NCI-H1092 treated with DMSO at 0.1 percent for 48 hours (cell line): ENCODE measurements at places on chromosomes 5 and 9.

GRCh38 chr5:59089767-59090166 lies 506.9 kb downstream of the RAB3C start:
- no peak for DNase-seq

DNA sequence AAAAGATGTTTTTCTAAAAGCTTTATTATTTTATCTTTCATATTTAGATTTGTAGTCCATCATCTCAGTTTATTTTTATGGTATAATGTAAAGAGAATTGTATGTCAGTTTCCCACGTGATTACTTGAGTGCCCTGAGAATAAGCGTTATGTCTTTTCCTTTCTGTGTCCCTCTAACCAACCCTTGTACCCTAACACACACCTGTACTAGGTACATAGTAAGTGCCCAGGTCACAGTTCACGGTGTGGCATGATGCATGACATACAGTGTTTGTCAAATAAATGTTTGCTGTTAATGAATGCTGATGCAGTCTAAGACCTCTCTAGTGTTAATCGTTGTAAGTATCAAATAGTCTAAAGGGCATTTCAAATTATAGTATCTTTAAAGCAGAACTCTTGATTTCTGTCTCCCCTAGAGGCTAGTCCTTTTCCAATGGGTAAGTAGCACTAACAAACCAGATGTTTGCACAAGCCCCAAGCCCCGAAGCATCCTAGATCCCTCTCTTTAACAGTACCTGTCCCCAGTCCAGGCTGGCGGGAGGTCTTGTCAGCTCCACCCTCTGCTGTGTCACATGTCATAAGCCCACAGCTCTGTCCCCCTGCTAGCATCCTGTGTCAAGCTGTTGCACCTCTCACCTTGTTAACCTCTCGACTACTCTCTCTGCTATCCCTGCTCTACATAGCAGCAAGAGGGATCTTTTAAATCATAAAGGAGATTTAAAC lies 23.7 kb downstream of the NUP214 start:
- no peak for DNase-seq

GRCh38 chr9:90929626-90930025 lies 128.0 kb downstream of the SYK start:
- no peak for DNase-seq

DNA sequence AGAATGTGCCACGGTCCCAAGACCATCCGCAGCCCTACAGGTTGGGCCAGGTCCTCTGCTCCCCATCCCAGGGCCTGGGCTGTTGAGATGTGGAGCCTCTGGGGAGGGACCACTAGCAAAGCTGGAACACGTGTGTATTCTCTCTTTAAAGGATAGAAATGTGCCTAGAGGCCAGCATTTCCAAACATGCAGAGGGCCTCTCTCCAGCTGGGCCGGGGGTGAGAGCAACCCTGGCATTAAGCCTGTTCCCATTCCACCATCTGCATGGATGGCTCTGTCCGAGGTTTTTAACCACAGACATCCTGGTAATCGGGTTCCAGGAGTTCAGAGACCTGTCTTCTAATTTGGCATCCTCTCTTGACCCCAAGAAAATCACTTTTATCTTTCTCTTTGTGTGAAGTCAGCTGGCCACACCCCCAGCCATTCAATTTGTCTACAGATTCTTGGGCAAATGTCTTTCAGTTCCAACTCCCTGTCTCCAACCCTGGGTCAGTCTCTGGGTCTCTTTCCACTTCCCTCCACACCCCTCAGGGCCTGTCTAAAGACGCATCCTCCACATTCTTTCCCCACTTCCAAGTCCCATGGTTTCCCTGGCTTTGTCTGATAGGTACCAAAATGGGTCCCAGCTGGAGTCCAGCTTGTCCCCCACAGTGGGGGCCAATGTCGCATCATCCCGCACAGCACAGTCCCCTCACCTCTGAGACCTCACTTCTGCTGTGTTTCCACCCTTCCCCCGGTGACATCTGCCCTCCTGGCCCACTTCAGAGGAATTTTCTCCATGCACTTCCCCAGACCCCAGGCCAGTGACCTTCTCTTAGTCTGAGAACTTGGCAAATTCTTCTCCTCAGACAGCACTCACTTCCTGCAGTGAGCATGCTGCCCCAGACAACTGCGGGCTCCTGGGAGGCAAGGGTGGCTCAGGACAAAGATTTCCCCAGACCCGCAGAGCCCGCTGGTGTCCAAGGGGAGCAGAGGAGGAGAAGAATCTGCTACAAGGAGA lies 56.8 kb downstream of the PTPDC1 start:
- no peak for DNase-seq

DNA sequence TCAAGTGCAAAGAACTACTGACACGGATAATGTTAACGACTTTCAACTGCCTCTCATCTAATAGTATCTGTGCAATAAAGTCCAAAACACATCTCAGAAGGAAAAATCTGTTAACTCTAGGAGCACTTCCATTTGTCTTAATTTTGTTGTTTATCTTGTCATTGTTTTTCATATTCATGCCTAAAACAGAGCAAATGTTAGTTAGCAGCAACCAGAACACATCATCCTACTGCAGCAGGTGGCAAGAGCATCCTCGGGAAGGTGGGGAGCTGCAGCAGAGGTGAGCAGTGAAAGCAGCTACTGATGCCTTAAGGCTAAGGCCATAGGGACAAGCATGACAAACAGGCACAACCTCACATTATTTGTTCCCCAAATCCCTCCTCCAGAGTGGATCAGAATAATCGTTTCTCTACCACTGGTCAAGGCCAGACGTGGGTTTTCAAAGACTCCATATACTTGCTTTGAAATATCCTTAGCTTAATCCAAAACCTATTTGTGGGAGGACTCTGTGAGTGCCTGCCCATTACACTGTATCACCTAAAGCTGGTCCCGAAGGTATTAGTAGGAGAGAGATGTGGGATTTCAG lies 1.0 kb downstream of the HMGCS1 start:
- DNase-seq, result no peak

- DNase-seq, result no peak
These were observed 1390.3 kb upstream of the NUDT12 start for GRCh38 chr5:104952876-104953275.

DNA sequence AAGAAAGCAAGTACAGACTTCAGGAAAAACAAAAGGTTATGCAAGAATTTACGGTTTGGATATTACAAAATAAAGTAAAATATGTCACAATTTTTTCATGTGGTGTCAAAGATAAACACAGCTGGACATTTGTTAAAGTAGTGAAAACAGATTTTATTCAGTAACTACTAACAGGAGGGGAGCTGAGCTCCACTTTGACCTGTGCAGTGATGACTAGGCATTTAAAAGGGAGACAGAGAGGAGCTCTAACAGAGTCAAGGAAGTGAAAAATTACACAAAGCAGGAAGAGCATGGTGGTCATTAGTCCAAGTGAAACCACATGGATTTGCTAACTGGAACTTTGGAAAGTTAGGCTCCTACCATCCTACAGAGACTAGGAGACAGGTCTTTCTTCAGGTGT lies 263.6 kb upstream of the PCSK5 start:
- DNase-seq, result no peak

GRCh38 chr5:84393969-84394368 lies 9.3 kb upstream of the EDIL3 start:
- DNase-seq, result no peak

GRCh38 chr5:53256746-53257145 lies 147.2 kb upstream of the MOCS2 start:
- DNase-seq, result no peak

DNA sequence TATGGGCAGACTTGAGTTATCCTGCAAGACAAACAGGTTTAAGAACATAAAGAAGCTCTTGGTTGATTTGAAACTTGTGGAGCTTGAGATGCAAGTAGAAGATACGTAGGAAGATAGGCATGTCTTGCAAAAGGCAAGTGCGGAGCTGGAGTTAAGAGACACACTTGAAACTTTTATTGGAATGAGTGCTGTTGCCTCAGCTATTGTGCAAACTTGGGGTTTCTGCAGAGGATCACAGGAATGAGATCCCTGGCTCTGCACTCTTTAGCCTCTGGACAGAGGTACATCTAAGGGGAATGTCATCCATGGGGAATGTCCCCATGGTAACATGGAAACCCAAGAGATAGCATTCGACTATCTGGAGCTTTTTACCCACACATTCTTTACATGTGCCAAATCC lies 121.1 kb downstream of the ADCY2 start:
- no peak for DNase-seq

DNA sequence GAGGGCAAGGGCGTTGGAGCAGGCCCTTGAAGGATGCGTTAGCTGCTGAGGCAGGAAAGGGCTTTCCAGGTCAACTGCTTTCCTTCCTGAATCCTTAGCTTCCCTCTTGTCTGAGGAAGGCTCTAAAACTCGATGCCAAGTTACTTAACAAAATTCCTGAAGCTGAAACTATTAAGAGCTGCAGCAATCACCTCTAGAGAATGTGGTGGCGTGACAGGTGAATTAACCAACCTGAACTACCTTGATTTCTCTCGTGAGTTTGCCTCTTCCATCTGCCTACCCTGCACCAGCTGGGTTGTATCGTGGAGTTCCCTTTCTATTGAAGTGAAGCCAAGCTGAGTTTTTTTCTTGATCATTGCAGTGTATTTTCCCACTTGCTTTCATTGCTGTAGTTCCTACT lies 96.1 kb downstream of the PDE8B start:
- DNase-seq, result no peak

DNA sequence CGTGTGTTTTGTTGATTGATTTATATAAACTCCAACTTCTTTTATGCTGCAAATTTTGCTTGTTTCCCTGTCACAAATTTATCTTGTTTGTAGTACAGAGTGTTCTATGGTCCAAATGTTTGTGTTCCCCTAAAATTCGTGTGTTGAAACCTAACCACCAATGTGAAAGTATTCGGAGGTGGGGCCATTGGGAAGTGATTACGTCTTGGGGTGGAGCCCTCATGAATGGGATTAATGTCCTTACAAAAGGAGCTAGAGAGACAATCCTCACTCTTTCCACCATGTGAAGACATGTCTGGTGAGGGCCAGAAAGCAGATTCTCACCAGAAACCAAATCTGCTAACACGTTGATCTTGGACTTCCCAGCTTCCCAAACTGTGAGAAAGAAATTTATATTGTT lies 262.0 kb downstream of the MAN2A1 start:
- no peak for DNase-seq

- no peak for DNase-seq
These were observed 45.0 kb downstream of the ELL2 start for GRCh38 chr5:95916687-95917085.

DNA sequence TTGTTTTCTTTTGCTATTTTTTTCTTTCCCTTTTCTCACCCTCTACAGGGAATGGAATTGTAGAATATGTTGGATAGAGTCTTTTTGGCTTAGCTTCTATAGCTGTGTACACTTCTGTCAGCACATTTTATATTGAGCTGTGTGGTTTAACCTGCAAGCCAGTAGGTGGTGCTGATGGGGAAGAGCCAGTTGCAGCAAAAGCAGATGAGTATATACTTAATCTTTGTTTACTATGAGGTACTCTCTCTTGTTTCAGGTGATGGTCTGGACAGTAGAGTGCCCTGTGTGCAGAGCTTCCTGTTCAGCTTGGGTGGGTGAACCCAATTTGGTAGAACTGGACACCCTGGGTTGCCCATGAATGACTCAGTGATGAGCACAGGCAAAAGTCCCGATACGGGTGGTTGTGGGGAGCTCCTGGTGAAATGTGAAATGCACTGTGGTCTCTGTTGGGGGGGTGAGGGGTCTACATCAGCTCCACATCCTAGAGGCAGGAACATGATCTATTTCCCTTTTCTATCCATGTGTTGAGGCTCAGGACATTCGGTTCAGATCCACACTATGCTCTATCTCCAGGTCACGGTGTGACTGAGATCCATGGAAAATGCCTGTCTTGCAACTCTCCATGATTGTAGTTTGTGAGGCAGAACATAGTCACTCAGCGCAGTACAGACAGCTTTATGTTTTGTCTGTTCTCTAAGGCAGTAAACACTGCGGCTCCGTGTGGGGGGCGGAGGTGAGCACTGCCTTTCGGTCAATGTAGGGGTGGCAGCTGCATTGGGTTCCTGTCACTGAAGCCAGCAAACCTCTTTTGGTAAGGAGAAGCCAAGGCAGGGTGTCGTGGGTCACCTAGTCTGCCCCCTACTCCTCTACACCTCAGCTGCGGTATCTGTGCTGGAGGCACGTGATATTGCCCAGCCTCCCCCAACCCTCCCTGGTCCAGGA lies 353.2 kb downstream of the PRR16 start:
- no peak for DNase-seq

GRCh38 chr9:136093995-136094881 lies 851 bp downstream of the NACC2 start:
- DNase-seq, result no peak

GRCh38 chr5:72557167-72558045 lies 50.2 kb upstream of the ZNF366 start:
- DNase-seq, result no peak

GRCh38 chr9:29691758-29692407 lies 2118.6 kb upstream of the C9orf72 start:
- DNase-seq, result peak; percentile 5

DNA sequence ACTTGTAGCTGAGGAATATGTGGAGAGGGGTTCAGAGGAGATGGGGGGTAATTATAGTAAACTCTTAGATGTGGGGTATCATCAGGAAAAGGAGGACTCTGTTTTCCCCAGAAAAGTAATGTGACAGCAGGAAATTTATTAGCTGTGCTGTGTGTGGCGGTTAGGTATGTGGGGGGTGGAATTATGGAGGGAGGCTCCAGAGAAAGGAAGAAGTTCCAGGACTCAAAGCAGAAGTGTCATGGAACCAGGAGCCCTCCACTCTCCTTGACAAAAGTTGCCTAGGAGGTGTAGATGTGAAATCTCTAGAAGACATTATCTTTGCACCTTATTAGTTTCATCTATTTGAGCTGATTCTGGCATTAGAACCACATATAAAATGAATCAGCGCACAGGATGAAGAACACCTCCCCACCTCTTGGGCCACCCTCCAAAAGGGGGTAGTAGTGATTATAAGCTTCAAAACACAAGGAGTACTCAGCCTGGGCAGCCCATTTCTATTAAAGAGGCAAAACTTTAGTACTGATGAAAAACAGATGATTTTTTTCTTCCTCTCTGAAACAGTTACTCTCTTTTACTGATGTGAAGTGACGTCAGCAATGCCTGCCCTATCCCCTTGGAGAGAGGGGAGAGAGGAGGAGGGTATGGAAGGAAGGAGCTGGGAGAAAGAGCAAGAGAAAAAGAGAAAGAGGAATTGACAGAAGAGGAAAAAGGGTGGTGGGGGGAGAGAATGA lies 18.2 kb downstream of the NR2F1 start:
- DNase-seq, result no peak

GRCh38 chr9:114108016-114108833 lies 9.1 kb upstream of the KIF12 start:
- peak; percentile 51 for DNase-seq

DNA sequence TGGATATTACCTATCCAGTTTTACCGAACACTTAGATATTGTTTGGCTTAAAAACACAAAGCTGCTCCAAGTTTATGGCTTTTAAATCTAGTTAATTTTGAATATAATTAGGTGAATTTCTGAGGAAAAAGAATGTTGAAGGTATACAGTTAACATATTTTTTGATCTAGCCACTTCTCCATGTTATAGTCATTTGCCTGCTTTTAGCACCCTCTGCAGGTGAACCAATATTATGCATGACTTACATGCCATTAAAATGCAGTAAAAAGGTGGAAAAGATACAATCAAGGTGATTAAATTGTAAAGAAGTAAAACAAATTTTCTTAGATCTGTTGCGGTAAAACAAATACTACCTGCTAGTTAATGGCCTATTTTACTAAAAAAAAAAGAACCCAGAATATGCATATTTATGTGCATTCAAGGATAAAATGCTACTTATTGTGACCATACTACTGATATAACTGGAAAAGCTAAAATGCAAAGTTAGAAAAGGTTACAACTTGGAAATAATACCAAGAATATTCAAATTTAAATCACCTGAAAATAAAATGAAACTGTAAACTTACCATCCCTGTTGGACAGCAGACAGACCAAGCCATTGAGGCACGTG lies 132.1 kb downstream of the AP3B1 start:
- peak; percentile 59 for DNase-seq

GRCh38 chr9:37640246-37640645 lies 10.5 kb upstream of the FRMPD1 start:
- no peak for DNase-seq
